ENCODE measurements at places on chromosomes 1 and 21.

- no peak for DNase-seq
These were observed 124.6 kb downstream of the BACH1 start for GRCh38 chr21:29423099-29423870.

GRCh38 chr1:179958359-179958758 lies 3.7 kb downstream of the CEP350 start:
- DNase-seq, result no peak

GRCh38 chr21:17053321-17053720 lies 459.5 kb upstream of the CXADR start:
- DNase-seq, result no peak

GRCh38 chr1:155051342-155051776 lies 243 bp downstream of the ADAM15 start:
- no peak for DNase-seq

- no peak for DNase-seq
These were observed 9.6 kb downstream of the WRAP73 start for GRCh38 chr1:3640121-3640837.

GRCh38 chr1:220235462-220235861 lies 36.8 kb downstream of the RAB3GAP2 start:
- DNase-seq, result no peak

DNA sequence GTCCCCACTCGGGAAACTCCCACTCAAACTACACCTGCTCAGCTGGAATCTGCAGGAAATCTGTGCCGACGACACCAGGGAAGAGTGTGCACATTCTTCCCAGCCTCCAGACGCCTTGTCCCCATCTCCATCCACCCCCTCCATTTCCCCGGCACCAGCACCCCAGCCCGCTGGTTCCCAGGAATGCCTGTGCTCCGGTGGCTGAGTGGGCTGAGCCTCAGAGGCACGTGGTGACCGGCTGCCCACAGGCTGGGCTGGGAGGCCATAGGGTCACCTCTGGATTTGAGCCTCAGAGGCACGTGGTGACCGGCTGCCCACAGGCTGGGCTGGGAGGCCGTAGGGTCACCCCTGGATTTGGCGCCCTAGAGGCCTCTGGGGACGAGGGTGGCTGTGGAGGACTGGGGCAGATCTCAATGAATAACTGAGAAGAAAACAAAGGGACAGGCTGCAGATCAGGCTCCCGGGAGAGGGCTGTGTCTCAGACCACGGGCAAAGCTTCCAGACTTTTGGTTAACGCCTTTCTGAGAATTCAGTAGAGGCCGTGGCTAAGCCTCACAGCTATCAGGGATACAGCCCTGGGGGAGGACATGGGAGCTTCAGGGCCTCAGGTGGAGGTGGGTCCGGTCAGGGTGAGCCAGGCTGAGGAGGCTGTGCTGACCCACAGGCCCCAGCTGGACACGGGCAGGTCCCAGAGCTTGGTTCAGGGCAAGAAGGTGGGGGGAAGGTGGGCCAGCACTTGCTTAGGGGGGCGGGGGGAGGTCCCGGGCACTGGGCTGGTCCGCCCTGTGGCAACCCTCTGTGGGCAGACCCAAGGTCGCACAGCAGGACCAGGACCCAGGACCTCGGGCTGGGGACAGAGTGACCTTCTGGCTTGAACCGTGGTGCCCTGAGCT lies 17.3 kb upstream of the TTLL10 start:
- no peak for DNase-seq

- DNase-seq, result no peak
These were observed 149.2 kb upstream of the JUN start for GRCh38 chr1:58932859-58933598.

- no peak for DNase-seq
These were observed 11.3 kb downstream of the HJV start for GRCh38 chr1:146010126-146010738.

- DNase-seq, result no peak
These were observed 53.6 kb upstream of the NEXN start for GRCh38 chr1:77834771-77835334.

DNA sequence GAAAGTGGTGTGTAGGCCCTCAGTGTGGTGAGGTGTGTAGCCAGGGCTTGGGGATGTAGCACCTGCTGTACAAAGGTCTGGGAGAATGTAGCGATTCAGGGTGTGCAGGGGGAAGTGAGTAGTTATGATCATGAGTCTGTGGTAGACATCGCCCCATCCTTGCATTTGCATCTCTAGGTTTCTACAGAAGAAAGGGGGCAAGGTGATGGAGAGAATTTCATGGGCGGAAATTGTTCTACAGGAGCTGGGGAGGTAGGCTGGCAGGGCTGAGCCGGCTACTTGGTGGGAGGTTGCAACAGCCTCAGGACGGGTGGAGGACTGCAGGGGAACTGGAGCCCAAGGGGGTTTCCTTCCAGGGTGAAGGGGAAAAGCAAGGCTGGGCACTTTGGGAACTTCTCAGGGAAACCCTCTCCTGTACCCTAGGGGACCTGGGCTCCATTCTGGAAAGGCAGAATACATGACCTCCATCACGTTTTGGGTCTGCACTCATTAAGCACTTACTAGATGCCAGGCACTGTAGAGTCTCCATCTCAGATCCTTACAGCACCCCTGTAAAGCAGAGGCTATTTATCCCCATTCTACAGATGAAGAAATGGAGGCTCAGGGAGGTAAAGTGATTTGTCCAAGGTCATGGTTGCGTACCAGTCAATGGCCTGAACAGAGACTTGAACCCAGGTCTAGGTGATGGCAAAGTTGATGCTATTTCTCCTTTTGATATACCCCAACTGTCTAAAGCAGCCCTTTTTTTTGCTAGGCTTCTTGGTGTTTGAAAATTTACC lies 14.5 kb upstream of the TNFRSF1B start:
- no peak for DNase-seq

- DNase-seq, result no peak
These were observed 470.3 kb downstream of the PTPRC start for GRCh38 chr1:199109160-199109559.

DNA sequence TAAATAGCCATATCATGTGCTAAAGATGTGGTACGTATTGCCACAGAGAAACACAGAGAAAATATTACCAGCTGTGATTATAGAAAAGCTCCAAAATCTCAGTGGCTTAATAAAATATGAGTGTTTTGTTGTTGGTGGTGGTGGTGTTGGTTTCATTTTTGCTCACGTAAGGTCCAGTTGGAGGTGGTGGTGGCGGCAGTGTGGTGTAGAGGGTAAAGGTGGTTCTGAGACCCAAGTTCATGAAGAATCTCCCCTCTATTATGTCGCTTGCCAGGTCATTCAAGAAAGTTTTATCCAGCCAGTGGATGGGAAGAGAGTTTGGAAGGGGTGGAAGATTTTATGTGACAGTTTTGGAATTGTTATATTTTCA lies 217.6 kb upstream of the SAMSN1 start:
- no peak for DNase-seq

DNA sequence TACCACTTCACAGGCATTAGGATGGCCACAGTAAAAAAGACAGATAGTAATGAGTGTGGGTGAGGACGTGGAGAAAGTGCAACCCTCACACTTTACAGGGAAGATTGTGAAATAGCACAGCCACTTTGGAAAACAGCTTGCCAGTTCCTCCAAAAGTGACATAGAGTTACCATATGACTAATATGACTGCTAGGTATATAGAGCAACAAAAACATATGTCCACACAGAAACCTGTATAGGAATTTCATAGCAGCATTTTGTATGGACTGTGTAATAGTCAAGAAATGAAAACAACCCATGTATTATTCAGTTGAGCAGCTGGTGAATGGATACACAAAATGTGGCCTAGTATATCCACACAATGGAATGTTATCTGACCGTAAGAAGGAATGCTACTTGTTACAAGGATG lies 30.4 kb upstream of the LBR start:
- no peak for DNase-seq

- DNase-seq, result no peak
These were observed 7.5 kb upstream of the DPT start for GRCh38 chr1:168736520-168736919.

- no peak for DNase-seq
These were observed 312.0 kb upstream of the TMPRSS15 start for GRCh38 chr21:18715606-18716005.

GRCh38 chr21:44064852-44065403 lies 42.3 kb upstream of the PWP2 start:
- no peak for DNase-seq

DNA sequence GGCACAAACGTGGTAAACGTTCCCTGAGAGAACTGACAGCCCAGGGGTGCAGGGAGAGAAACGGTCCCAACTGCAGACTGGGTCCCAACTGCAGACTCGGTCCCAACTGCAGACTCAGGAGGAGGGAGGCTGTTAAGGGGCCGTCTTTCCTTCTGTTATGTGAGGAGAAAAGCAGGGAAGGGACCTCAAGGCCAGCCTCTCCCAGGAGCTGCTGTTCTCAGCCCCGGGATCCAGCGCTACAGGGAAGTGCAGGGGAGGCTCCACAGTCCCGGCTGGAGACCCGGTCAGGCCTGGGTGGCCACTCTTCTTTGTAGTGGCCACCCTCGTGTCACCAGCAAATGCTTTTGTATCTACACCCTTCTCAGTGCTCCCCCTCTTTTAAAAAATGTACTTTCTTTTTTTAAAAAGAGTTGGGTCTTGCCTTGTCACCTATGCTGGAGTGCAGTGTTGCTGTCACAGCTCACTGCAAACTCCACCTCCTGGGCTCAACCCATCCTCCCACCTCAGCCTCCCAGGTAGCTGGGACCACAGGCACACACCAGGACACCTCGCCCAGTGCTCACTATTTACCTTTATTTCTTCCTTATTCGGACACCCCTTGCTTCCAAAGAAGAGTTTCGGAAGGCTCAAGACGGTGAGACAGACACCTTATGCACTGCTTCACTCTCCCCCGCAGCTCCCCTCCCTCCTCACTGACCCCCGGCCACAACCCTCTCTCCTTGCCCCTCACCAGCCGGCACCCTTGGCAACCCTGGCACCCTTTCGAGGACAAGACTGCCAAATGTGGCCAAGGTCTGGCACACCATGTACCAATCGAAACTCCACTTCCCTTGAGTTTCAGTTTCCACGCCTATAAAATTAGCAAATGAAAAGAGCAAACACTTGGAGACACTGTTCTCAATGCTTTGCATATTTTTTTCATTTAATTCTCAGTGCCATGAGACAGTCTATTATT lies 21.8 kb downstream of the CAPN2 start:
- DNase-seq, result no peak

GRCh38 chr1:205286335-205286950 lies 35.1 kb downstream of the NUAK2 start:
- peak; percentile 80 for DNase-seq

DNA sequence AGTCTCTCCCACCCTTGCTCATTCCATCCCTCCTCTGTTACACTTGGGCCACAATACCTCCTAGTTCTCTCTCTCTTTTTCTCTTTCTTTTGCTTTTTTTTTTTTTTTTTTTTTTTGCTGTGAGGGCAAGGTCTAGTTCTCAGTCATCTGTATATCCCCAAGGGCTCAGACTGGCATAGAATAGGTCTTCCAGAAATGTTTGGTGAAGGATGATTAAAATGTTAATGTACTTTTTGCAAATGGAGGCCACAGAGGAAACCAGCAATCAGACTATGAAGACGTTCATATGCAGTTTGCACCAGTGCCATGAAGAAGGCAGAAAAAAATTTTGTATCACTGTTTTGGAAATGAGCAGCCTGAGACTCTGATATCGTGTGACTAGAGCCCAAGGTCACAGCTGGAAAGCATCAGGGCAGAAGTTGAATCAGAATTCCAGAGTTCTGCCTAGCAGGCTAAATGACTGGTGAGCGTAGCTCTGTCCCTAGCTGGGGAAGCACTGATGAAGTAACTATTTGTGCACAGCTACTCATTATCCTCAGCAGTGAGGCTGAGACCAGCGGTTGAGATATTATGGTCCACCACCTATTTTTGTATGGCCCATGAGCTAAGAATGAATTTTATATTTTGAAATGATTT lies 186.5 kb downstream of the TGFBR3 start:
- DNase-seq, result no peak

GRCh38 chr21:34576041-34576511 lies 38.8 kb downstream of the RCAN1 start:
- DNase-seq, result no peak

DNA sequence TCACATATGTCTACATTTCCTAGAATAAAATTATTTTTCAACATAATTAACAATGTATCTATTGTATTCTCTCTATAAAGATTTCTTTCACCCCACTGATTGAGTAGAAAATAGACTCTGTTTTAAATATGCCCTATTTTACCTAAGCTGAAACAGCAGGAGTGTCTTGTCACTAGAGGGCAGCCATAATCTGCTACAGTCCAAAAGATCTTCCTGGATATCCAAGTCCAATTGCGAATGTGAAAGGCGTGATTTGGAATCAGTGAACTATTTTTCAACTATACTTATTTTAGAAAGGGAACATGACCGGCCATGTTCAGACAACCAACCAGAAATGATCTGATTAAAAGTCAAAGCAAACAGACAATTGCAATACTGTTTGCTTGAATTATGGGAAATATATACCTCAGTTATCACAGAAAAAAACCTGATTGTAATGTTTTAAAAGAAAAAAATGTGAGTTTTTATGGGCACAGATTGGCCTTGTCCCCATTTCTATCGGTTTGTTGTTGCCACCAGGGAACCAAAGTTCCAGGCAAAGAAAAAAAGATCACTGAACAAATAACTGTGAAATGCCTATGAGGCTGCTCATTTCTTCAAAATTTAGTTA lies 1211.0 kb upstream of the ADGRL4 start:
- DNase-seq, result no peak

DNA sequence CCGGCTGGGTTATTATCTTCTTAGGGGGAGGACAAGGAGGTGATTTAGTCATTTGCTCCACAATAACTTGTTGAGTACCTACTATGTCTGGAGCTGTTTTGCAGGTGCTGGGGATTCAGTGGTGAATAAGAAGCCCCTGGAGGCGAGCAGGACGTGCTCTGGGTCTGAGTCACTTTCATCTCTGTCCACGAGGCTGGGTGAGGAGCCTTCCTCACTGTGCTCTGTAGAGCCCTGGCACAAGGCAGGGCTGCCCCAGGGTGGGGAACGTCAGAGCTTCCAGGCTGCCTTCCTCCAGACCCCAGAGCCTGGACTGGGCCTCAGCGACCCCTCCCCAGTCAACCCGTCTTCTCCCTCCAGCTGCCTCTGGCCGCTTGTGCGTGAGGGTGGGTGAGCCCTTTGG lies 2.5 kb upstream of the PADI6 start:
- DNase-seq, result no peak

All from CD4-positive, alpha-beta T cell treated with Interleukin-10 for 1 hour (primary cell).